Activated CD4-positive, alpha-beta T cell treated with anti-CD3 and anti-CD28 coated beads, Interleukin-2, amount 50 U/mL, for 4 hours (primary cell): ENCODE measurements at places on chromosomes 3 and 15.
A peak's percentile ranks its signal among the peaks of the same experiment; 100 is the strongest.

DNA sequence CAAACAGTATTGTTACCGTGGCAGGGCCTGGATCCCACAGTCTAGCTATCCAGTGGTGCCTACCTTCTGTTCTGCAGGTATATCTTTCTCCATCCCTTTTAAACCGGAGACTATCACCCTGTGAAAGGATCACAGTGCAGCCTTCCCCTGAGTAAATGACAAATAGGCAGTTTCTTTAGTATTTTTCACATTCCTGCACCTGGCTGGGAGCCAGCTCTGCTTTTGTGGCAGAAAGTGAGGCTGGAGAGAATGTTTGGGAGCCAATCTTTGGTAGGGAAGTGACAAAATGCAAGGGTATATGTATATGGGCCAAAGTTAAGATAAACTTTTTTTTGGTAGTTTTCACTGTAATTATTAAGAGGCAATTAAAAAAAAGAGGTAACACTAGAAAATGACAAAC lies 54.8 kb downstream of the ARHGEF26 start:
- no peak for DNase-seq

GRCh38 chr3:161348796-161349400 lies 22.4 kb downstream of the SPTSSB start:
- no peak for DNase-seq

DNA sequence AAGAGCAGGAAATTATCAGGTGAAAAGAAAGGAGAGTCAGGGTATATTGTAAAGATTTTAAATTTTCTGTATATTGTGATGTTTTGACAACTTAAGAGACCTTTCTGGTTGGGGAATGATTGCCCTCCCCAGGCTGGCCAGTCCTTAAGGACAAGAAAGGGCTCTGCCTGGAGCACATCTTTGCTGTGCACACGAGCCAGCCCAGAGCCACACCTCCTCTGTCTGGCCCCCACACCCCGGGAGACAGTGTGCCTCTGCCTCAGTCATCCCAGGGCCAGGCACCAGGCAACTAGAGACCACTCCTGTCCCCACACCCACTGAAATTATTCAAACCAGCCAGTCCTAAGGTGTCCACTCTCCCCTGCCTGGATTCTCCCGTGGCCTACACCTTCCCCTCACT lies 67.1 kb downstream of the KBTBD12 start:
- DNase-seq: no peak

DNA sequence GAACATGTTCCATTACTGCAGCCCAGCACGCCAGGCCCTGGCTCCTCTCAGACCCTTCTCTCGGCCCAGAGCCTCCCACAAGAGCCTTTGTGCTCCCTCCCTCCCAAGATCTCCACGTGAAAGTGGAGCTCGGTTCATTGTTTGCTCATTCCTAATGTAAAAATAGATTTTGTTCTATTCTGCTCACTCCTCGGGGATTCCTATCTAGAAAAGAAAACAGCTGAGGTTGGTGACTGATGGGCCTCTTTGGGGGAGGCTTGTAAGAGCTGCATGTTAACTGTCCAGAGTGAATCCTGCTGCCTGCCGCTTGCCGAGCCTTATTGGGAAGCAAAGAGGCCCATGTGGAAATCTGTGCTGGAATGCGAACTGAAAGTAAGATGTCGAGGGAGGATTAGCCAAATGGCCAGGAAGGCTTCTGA lies 267.1 kb downstream of the LRTM1 start:
- DNase-seq: no peak

DNA sequence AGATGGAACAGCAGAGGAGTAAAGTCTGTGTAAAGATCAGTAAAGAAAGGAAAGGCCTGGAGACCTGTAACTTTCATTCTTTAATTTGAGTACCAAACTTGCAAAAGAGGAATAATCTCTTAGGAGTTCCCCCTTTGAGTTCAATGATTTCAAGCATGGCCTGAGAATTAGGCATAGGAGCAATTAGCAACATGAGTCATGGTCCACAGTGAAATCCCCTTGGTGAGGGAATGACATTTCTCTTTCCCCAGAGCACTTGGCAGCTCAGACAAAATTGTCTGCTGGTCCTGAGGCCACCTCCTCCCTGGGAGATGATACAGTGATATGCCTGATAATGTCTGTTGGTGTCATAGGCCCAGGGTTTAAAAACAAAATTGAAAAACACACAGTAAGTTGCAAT lies 81.4 kb upstream of the CRBN start:
- no peak for DNase-seq

GRCh38 chr3:139472380-139473010 lies 3.8 kb downstream of the RBP2 start:
- DNase-seq: no peak

- DNase-seq: no peak
Observed at GRCh38 chr3:52707585-52707984, 1.7 kb downstream of the SPCS1 start.

DNA sequence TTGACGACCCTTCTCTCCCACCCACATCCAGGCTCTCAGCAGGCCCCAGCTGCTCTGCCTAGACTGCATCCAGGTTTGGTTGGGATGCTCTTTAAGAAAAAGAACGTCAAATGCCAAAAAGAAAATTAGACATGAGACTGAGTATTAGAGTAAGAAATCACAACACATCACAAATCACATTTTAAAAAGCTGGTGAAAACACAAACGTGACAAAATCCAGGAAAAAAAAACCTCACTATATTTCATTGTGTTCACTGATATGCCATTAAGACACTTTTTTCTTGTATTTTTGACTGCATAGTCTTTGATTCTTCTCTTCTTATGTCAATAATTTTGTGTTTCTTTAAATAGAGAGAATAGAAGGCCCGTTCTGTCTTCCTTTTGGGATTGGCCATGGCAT lies 243.7 kb downstream of the TLE3 start:
- DNase-seq: no peak

DNA sequence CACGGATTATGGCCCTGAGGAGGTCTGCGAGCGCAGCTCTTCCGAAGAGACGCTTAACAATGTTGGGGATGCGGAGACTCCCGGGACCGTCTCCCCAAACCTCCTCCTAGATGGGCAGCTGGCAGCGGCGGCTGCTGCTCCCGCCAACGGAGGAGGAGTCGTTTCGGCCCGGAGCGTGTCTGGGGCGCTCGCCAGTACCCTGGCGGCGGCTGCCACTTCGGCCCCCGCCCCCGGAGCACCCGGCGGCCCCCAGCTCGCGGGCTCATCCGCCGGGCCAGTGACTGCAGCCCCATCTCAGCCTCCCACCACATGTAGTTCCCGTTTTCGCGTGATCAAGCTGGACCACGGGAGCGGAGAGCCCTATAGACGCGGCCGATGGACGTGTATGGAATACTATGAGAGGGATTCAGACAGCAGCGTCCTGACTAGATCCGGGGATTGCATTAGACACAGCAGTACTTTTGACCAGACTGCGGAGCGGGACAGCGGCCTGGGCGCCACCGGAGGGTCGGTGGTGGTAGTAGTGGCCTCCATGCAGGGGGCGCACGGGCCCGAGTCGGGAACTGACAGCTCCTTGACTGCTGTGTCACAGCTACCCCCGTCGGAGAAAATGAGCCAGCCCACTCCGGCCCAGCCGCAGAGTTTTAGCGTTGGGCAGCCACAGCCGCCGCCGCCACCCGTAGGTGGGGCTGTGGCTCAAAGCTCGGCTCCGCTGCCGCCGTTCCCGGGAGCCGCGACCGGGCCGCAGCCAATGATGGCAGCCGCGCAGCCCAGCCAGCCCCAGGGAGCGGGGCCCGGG lies 1.6 kb downstream of the TSC22D2 start:
- DNase-seq: peak; percentile 63

GRCh38 chr3:154971771-154972326 lies 108.3 kb upstream of the MME start:
- DNase-seq: no peak

DNA sequence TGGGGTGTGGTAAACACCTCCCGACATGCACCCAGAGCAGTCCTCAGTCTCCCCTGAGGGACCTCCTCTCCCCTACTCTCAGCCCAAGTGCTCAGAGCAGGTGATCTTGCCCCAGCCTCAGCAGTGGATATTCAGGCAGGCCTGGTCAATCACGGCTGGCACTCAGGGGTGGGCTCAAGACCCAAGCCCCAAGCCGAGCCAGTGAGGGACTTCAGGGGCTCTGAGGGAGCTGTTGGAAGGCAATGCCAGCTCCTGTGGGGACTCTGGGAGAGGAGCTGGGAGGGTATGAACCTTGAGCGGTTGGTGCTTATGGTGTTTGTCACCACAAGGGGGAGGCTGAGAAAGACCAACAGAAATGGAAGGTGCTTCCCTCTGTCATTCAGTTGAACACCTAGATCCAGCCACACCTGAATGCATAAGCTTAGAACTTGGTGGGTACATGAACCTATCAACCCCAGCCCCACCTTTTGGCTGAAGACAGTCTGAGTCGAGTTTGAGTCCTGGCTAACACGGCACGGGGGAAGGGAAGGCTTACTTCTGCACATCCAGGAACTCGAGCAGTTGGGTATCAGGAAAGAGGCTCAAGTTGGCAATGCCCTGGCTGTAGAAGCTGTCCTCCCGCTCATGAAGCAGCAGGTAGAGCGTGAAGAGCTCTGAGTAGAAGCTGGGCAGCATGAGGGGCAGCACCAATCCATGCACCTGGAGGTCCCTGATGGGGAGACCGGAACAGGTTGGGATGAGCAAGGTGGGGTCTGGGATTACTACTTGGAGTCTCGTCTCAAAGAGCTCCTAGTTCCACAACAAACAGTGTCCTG lies 19.2 kb downstream of the ALS2CL start:
- DNase-seq: no peak

GRCh38 chr15:74327756-74328155 lies 39.7 kb downstream of the CYP11A1 start:
- DNase-seq: no peak

GRCh38 chr15:85568261-85568808 lies 187.9 kb downstream of the AKAP13 start:
- no peak for DNase-seq

GRCh38 chr15:96296264-96296663 lies 34.2 kb upstream of the NR2F2 start:
- DNase-seq: no peak

DNA sequence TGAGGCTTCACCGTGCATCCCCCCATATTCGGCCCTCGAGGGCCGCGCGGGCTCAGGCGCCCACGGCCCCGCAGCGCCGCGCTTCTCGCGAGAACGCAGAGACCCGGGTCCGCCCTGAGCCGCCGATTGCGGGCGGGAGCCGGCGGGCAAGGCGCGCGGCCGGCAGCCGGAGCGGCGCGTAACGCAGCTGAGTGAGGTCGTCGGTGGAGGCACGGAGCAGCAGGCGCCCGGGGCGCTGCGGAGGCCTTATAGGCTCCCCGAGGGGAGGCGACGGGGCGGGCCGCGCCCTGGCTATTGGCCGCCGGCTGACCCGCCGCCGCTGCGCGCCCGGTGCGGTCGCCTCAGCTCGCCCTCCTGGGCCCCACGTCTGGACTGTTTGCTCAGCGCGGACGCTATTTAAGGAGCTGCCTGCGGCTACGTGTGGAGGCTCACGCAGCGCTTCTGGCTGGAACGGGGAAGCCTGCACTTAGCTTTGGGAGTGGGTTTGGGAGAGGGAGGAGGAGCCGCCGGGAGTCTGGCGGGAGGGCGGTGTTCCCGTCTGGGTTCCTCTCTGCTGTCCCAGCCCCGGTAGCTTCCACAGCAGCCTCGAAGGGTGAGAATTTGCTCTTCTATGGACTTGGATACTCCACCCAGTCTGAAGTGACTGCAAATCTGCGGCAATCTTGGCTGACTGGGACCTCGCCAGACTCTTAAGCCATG lies at the start of gene PLOD2:
Gene PLOD2, minus strand, starts transcription at position 221 of the 699 bp plus-strand sequence. Its CDS starts 195 bp downstream, at position 26.
- DNase-seq: no peak

DNA sequence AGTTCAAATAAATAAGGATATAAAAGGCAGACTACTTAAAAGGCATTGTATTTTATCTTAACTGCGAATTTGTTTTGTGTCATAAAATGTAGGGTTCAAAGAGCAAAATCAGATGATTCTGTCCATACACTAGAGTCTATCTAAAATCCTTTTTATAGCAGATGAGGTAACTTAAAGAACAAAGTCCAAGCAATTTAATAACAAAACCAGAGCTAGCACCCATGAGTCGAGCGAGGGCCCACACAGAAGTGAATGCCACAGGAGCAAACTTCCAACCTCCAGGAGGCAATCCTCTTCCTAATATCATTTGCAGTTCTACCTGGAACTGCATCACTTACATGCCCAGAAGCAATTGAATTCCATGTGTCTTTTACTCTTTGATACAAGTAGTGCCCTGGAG lies 35.4 kb upstream of the KBTBD8 start:
- DNase-seq: no peak

DNA sequence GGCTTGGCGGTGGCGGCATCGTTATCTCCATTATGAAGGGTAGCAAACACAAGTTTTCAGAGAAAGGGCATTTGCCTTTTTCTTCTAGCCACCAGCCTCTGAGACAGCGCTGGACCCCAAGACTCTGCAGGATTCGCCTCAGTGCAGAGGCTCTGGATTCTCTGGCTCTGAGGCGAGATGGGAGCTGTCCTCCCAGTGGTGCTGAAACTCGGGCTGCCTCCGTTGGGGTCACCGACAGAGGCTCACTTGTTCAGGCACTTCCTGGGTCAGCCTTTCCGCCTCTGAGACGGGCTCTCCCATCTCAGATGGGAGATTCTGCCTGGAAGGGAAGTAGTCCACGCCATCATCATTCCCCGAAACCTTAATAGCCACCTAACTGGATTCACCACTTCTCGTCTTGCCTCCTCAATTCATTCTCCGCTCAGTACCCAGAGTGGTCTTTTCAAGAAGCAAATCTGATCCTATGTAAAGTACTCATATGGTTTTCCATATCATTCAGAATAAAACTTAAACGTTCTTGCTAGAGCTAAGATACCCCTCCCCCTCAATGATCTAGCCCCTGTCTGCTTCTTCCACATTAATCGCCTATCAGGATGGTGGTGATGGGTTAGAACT lies 76.9 kb downstream of the RHCG start:
- no peak for DNase-seq

- DNase-seq: no peak
Observed at GRCh38 chr3:155367506-155367905, 74.0 kb upstream of the STRIT1 start.

DNA sequence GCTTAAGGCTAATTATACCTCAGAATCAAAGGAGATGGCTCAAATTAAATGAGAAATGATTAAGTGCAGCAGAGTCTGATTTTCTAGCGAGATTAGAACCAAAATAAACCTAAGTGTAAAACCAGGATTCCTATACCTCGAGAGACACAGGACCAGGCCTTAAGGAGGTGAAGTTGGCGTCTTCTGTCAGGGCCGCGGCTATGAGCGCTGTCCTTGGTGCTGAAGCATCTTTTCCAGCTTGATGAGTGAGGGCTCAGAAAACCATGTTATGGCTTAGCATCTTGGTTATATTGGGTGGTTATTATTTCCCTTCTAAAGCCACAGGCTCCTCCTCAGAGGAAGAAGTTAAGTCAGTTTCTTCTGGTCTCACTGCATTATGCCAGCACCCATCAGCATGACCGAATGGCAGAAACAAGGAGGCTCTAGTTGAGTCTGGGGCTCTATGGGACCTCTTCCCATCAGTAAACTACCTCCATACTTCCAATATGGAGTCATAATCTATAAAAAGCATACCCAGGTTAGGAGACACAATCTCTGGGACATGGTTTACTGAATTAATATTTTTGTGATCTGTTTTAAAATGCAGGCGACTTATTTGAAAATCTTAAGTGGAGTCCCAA lies 120.1 kb upstream of the NMNAT3 start:
- DNase-seq: no peak

GRCh38 chr15:84653584-84653909 lies 536 bp downstream of the WDR73 start:
- no peak for DNase-seq
